ENCODE measurements at places on chromosomes 3 and 15.

DNA sequence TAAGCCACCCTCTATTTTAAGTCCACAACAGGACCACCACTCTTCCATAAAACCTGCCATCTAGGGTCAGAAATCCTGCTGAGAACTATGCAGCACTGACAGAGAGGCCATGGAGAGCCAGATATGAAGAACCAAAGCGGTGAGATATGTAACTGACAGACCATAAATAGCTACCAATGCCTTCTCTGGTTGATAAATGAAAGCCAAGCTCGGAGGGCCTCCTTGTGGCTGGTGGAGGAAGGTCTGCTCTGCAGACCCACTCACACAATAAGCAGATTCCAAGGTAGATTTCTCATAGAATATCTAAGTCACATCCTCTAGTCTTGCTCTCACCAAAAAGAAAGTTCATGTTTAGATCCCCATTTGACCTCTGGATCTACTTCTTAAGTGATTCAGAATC lies 38.9 kb downstream of the RYK start:
- no peak for DNase-seq

DNA sequence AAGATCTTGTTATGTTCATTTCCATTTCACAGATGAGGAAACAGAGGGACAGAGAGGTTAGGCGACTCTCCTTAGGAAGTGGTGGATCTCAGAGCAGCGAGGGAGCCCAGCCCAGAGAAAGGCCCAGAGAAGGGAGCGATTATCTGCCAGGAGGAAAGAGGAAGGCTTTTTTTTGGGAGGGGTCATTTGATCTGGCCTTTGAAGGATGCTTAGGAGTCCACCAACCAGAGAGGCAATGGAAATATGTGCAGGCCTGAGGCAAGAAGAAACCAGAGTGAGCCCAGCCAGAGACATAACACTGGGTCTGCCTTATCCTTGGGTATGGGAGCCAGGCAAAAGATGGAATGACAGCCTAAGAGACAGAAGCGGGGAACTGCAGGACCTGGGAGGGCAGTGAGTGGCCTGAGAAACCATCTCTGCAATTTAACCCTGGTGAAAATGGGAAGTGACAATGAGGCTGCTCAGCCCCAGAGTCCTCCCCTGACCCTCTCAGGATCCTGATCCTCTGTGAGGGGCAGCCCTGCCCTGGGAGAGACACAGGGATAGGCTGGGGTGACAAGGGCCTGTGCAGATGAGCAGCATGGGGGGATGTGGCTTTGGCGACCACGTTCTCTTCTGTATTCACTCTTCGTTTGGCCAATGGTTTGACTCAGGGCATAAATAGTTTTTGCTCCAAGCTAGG lies 163.2 kb downstream of the WNT7A start:
- DNase-seq, result no peak

DNA sequence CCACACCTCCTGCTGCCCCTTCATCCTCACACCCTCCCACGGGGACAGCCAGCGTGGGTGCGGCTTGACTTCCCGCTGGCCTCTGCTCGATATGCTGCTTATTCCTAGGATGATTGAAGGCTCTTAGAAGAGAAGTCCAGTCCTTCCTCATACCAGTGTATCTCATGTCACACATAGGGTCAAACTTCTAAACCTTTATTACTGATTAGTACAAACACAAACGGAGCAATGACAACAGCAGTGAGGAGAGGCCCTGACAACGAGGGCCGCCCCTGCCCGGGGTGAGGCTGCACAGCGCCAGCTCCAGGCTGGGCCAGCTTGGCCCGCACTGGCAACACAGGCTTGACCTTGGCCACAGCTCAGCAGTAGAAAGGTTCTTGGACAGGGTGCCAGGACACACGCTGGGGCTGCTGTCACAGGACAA lies 3.7 kb downstream of the CIB1 start:
- DNase-seq, result no peak

DNA sequence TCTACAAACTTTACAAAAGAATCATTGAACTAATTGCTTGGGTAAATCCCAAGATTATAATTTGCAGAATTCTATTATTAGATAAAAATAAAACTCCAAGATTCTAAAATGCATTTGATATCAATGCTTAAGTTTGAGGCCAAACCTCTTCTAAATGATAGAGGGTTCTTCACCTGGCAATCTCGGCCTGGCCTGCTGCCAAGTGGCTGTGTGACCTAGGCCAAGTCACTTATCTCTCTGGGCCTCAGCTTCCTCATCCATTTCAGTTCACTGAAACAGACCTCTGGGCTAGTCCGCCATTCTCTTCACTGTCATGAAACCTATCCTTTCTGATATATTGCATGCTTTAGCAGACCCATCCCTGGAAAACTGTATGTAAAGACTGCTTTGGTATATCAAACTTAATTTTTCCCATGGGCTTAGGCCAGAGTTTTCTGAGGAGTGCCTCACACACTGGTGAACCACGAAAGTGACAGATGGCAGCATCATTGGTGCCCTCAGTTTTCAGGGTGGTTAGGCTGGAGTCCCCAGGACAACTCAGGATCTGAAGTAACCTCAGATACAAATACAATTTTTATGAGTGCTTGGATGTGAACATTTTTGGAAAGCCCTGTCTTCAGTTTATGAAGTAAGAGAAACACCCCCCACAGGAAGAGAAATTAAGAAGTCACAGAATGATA lies 21.8 kb downstream of the NUDT16 start:
- no peak for DNase-seq

GRCh38 chr3:23798876-23799275 lies 6.9 kb upstream of the UBE2E1 start:
- DNase-seq, result no peak

- DNase-seq, result no peak
These were observed 52.4 kb upstream of the SELENOK start for GRCh38 chr3:53944028-53944427.

GRCh38 chr15:77865106-77865610 lies 212.4 kb downstream of the TBC1D2B start:
- no peak for DNase-seq

- DNase-seq, result peak; percentile 56
These were observed 105.0 kb upstream of the GAP43 start for GRCh38 chr3:115518100-115518852.

Data from HFF-Myc (cell line).